ENCODE measurements at places on chromosomes 12 and 14.

- no peak for DNase-seq
Measured at GRCh38 chr12:122185494-122186082, 2.7 kb downstream of the LRRC43 start.

- DNase-seq = no peak
Measured at GRCh38 chr14:100786131-100786530, 39.8 kb upstream of the MEG3 start.

DNA sequence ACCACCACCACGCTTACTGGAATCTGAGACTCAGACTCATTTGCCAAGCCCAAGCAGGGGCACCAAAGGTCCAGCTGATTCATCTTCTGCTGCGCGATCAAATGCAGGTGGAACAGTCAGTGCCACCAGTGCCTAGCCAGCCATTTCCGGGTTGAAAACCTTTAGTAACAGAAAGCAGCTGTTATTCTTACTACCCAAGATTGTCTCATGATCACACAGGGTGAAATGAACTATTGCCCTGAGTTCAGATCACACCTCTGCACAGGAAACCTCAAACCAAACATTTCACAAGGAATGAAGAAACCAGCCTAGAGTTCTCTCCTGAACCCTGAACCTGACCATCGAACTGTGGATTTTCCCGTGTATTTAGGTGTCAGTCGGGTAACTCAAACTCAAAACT lies 88.9 kb downstream of the RIMBP2 start:
- DNase-seq = no peak

- DNase-seq = no peak
Measured at GRCh38 chr12:101789171-101789570, 41.6 kb downstream of the GNPTAB start.

All from stimulated activated CD4-positive, alpha-beta T cell treated with anti-CD3 and anti-CD28 coated beads, TNF-alpha, amount 100 ng/mL, for 1 hour (primary cell).